Naive B cell (primary cell): ENCODE measurements at places on chromosomes 11 and 22. TPM values are rescaled to one million over a fixed set of nuclear protein-coding genes. Genes with fewer than 3 reads are reported as not detected.

DNA sequence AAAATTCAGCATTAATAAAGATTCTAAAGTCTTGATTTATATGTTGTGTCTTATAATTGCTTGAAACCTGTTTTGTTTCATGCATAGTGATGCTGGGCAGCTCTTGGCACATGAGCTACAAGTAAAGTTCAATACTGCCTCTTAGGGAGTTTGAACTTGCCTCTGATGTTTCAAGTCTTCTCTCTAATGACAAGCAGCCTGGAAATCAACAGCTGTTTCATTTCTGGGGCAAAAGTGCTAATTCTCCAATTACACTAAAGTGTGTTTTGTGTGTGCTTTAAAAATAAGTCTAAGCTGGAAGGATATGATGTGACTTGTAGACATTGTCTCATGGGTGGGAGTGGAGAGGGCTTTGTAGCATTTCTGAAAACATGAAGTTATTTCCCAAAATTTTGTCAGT lies 23.7 kb upstream of the SESN3 start:
- no peak for DNase-seq

IZUMO1R gene
- not detected for polyA plus RNA-seq

GRCh38 chr11:60347084-60347797 lies 20.2 kb downstream of the MS4A6E start:
- no peak for DNase-seq

DNA sequence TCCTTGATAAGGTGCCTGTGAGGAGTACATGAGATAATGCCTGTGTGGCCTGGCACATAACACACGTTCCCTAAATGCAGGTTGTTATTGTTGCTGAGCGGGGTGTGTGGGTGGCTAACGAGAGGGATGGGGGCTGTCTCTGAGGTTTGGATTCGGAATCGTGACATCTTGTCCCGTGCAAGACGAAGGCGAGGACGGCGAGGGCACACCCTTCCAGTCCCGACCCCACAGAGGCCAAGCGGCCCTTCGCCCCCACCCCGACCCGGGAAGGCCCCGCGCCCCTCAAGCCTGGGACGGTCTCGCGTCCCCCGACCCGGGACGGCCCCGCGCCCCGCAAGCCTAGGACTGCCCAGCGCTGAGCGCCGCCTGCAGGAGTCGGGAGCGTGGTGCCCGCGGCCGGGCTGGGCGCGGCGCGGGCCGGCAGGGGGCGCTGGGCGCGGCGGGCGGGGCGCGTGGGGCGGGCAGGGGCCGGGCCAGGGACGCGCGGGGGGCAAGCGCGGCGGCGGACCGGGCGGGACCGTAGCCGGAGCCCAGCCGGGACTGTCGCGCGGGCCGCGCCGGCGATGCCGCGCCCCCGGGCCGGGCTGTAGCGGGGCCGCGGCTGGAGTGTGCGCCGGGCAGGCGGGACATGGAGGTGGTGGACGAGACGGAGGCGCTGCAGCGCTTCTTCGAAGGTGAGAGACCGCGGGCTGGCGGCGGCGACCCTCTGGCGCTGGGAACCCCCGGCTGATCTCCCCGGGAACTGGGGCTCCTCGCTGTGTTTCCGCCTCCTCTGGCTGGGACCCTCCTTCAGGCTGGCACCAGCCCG lies at the start of gene MYRF:
TSS of gene MYRF (plus strand) at position 520 of the 808 bp plus-strand sequence. CDS start at position 629, 109 bp downstream.
- DNase-seq, result peak; percentile 44

OR10A2 gene
- not detected for polyA plus RNA-seq

- no peak for DNase-seq
Observed at GRCh38 chr11:12454782-12455181, 77.4 kb downstream of the PARVA start.

OR51A7 gene
- not detected for polyA plus RNA-seq

DNA sequence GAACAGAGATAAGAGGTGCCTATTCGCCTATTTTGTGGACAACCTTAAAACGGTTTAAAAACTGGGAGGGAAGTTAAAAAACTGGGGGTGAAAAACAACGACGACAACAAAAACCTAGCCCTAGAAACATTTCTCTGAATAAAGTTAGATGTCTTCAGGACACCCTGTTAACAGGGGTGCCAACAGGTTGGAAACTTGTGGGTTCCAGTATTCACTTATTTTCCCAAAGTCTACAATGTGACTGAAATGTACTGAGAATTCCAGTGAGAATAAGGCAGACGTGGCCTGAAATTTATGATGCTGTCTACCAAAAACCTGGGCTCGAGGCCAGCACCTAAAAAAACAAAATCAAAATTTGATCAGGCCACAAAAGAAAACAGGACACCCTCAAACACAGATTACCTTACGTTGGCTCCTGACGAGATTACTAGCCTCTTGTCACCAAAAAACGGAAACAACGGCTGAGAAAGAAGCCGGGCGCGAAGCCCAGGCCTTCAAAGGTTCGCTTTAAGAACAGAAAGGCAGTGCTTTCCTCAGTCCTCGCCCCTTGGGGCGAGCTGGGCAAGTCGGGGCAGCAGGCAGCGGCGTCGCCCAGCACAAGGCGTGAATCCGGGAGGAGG lies 906 bp downstream of the CCDC90B start:
- peak; percentile 2 for DNase-seq

- DNase-seq, result no peak
Observed at GRCh38 chr22:24859587-24859986, 53.6 kb downstream of the SGSM1 start.

DNA sequence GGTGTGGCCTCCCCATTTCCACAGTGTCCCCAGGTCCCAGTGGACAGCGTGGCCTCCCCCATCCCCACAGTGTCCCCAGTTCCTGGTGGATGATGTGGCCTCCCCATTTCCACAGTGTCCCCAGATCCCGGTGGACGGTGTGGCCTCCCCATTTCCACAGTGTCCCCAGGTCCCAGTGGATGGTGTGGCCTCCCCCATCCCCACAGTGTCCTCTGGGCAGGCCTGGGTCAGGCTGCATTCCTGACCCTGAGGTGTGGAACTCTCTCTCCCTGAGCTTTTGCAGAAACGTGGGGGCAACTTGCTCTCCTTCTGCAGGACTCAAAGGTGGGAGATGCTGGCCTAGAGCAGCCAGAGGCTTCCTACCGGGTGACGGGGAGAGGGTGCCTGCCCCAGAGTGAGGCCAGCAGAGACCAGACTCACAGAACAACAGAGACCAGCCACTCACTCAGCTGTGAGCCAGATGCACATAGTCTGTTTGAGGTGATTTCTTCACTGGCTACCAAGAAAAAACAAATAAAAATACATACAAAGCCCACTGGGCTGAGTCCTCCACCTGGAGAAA lies 85.8 kb upstream of the FGF3 start:
- DNase-seq, result no peak

- no peak for DNase-seq
Observed at GRCh38 chr11:74235121-74235520, 64.0 kb downstream of the PPME1 start.

DNA sequence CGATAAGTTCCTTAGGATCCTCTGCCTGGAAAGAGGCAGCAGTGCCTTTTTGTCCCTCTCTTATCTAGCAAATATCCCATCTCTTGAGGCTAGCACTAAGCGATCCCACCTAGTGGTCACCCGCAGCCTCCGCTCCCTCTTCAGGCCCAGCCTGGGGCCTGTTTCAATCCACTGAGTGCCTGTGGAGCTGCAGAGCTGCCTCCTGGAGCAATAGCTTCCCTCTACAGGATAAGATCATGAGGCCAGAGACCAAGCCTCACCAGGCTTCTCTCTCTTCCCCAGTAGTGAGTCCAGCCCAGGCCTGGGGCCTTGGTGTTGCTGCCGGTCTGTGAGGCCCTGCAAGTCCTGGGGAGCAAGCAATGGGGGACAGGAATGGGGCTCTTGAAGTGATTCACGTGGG lies 65.8 kb downstream of the SLC22A12 start:
- no peak for DNase-seq

DNA sequence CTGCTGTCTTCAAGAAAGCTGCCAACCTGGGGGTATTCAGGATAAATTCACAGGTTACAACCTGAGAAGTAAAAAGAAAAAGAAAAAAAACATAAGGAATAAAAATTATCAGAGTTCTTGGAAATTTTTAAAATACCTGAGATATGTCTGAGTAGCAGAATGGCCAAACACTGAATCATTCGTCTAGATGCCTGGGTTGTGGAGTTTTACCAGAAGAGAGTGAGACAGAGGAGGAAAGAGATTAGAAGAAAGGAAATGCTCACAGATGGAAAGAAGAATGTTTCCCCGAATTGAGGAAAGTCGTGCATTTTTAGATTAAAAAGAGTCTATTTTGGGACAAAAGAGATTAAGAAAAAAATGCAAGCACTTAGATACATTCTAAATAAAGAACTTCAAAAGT lies 1026.7 kb downstream of the TBC1D22A start:
- DNase-seq, result no peak

DNA sequence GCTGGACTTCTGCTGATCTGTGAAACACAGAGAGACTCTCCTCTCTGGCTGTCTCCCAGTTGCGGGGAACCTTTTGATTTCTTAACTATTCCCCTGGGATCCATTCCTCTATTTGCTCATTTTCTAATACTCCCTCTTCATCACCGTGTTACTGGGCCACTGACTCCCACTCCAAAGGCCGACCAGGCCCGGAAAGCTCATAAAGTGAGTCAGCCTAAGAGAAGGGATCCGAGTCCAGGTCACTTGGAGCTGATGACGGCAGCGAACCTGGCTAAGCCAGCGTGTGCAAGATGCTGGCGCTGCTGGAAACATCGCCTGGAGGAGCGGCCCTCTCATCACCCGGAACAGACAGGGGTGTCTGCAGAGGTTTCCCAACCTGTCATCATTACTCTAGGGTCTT lies 112.8 kb downstream of the FBXO7 start:
- no peak for DNase-seq

- no peak for DNase-seq
Observed at GRCh38 chr22:24137595-24137994, 43.7 kb upstream of the SUSD2 start.

DNA sequence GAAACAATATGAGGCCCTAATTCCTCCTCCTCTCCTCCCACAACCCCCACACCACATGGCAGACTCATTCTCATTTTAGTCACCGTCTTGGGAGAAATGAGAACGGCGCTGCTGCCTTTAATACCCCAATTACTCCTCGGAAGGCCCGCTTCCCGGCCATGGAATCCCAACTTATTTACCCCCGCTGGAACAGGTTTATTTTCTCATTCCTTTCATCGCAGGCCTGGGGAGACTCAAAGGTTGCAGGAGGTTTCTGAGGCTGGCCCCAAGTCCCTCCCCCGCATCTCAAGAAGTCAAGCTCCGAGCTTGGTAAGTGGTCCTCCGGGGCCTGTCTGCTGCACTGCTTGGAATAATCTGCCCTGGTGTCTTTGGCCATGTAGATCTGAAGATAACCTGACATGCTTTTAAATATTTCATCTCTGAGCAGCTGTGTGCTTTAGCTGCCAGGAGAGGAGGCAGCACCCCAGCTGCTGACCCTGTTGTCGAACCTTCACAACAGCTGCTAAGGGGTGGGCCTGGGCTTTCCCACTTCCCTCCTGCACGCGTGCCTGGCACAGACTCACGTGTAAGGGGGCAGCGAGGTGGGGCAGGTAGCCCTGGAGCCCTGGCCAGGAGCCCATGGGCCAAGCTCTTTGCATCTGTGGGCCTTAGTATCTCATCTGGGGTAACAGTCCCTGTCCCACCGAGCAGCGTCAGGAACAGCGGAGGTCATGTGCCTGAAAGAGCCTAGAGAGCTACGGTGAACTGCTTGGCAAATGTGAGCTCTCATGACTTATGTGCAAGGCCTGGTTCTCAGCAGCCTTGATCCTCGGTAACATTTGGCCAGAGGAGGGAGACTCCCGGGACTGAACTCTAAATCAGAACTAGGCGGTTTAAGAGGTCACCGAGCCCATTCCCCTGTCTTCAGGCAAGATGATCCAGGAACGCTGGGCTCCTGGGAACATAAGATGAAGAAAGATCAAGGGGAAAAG lies 164.6 kb downstream of the ST3GAL4 start:
- DNase-seq, result no peak

- no peak for DNase-seq
Observed at GRCh38 chr22:36352803-36353507, 34.8 kb downstream of the MYH9 start.
